ENCODE measurements at places on chromosomes 11 and 22.

DNA sequence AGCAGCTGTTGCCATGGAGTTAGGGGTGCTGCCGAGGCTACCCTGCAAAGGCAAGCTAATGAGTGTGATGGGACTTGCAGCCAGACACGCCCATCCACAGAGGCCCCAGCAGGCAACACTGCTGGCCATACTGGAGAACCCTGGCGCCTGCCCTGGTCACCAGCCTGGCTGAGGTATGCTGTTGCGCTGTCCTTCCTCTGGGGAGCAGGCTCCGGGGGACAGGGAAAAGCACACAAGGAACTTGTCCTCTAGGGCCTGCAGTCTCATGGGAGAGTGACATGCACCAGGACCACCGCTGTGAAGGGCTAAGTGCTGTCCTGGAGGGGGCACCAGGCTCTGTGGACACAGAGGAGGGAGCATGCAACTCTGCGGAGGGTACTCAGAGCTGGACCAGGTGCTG, 35.8 kb downstream of the TOM1 start:
- no peak for DNase-seq

DNA sequence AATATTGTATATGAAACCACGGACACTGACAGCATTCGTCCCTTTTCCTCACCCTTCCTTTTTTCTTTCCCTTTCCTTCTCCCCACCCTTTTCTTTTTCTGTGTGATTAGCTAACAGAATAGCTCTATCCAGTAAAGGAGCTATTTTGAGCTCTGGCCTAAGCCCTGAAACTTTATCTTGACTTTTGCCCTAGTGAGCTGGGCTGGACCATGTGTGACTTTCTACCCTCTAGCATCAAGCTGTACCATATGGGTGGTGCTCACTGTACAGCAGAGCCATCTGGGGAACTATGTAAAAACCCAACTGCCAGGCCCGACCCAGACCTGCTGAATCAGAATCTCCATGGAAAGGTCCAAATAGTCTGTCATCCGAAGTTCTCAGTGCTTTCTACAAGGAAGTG, 21.9 kb upstream of the PANX1 start:
- no peak for DNase-seq

- DNase-seq = no peak
Observed at GRCh38 chr11:64251016-64251752, at the start of gene PLCB3. Gene PLCB3, plus strand, starts transcription at chr11:64251530. Its CDS starts 120 bp downstream, at chr11:64251650.

DNA sequence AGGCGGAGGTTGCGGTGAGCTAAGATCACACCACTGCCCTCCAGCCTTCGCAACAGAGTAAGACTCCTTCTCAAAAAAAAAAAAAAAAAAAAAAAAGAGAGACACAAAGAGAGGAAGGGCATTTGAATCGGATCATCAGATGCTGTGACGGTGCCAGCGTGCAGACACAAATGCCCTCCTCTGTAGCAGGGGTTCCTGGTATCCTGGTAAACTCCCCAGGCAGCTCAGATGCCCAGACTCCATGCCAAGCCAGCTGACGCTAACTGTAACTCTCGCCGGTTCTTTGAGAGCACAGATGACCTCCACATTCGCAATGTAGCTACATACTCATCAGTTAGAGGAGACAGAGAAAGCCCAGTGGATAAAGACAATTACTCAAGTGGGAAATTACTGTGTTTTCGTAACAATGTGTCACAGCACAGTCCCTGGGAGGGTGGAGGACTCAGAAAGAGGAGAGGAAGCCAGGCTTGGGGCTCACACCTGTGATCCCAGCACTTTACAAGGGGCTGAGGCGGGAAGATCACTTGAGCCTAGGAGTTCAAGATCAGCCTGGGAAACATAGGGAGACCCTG, 153.1 kb downstream of the BRD1 start:
- no peak for DNase-seq

- no peak for DNase-seq
Observed at GRCh38 chr11:87020336-87020735, 17.4 kb upstream of the TMEM135 start.
